ENCODE measurements at places on chromosomes 2 and 18. TPM values are rescaled to one million over a fixed set of nuclear protein-coding genes. Genes with fewer than 3 reads are reported as not detected.

ATRAID gene
- 65.8 TPM for total RNA-seq

GRCh38 chr2:99615247-99615771 is 125.5 kb upstream of the REV1 start:
- DNase-seq, result no peak
- H3K4me3 ChIP-seq, result no peak overlapping the region
- no peak overlapping the region for H3K27ac ChIP-seq
- H3K36me3 ChIP-seq, result no peaks in the 10 kb centered on the region
- H3K4me1 ChIP-seq, result no peaks in the 10 kb centered on the region
- no peaks in the 10 kb centered on the region for H3K27me3 ChIP-seq

GRCh38 chr2:177296040-177296439 is 31.5 kb upstream of the NFE2L2 start:
- H3K36me3 ChIP-seq, result no peaks in the 10 kb centered on the region
- DNase-seq, result no peak
- H3K27me3 ChIP-seq, result no peaks in the 10 kb centered on the region
- no peak overlapping the region for H3K4me3 ChIP-seq
- peak overlapping the region; percentile 50 for H3K27ac ChIP-seq

GRCh38 chr18:44537526-44537925 is 143.2 kb upstream of the SETBP1 start:
- no peak for DNase-seq
- no peaks in the 10 kb centered on the region for H3K36me3 ChIP-seq
- no peaks in the 10 kb centered on the region for H3K27me3 ChIP-seq
- no peaks in the 10 kb centered on the region for H3K4me1 ChIP-seq
- no peak overlapping the region for H3K27ac ChIP-seq
- H3K4me3 ChIP-seq, result no peak overlapping the region

- H3K27ac ChIP-seq, result peak overlapping the region; percentile 86
- DNase-seq, result peak; percentile 48
- H3K27me3 ChIP-seq, result no peaks in the 10 kb centered on the region
- no peaks in the 10 kb centered on the region for H3K36me3 ChIP-seq
- no peaks in the 10 kb centered on the region for H3K4me1 ChIP-seq
Observed at GRCh38 chr2:55519938-55520885, 694 bp downstream of the CFAP36 start.

GRCh38 chr2:33354981-33355380 is 121.5 kb upstream of the RASGRP3 start:
- no peaks in the 10 kb centered on the region for H3K36me3 ChIP-seq
- H3K27me3 ChIP-seq, result no peaks in the 10 kb centered on the region
- no peak for DNase-seq
- H3K27ac ChIP-seq, result no peak overlapping the region
- H3K4me1 ChIP-seq, result no peaks in the 10 kb centered on the region

Data from right lobe of liver (tissue), 6 donors.